ENCODE measurements at places on chromosomes 7 and 10. TPM values are rescaled to one million over a fixed set of nuclear protein-coding genes. Genes with fewer than 3 reads are reported as not detected.

DNA sequence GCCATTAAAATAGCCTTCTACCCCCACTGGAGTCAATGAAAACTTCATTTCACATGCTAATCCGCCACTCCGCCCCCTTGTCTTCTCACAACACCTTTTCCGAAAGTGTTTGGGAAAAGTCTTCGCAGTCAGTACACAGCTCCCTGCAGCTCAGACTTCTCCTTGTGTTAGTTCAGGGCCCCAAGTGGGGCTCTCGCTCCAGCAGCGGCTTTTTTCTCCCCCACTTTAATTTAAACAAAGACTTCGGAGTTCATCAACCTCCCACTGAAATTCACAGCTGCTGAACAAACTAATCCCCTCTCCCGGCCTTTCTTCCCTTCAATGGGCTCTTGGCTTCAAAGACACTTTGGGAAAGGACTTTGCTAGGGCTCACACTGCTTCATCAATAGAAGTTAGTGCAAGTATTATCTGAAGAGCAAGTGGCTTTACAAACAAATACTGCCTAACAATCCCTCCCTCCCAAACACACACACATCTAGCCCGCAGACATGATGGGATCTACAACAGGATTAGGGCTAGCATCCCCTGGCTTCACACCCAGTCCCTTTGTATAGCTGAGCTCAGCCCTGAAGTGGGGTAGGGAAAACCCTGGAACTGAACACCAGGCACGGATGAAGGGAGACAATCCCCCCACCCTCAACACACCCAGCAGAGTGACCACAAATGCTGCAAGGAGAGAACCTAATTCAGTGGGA lies 23.1 kb downstream of the WNT8B start:
- no peak for DNase-seq

GRCh38 chr7:47511699-47512370 lies 70.1 kb downstream of the TNS3 start:
- no peak for DNase-seq

GRCh38 chr7:81926154-81926553 lies 156.3 kb upstream of the HGF start:
- no peak for DNase-seq

- DNase-seq, result no peak
Observed at GRCh38 chr10:84065804-84066601, 73.3 kb upstream of the GHITM start.

DNA sequence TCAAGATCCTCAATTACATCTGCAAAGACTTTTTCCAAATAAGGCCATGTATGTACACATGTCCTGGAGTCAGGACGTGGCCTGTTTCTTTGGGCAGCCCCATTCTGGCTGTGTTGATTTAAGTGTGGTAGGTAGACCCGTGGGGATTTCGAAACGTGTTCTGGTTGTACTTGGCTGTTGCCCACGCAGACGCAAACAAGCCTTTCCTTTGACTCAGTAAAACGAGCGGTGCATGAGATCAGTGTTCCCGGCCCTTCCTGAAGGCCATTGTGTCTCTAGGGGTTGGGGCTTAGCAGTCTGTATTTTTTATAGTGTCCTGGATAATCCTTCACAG lies 64.8 kb upstream of the DNAJB6 start:
- DNase-seq, result peak; percentile 79

DNA sequence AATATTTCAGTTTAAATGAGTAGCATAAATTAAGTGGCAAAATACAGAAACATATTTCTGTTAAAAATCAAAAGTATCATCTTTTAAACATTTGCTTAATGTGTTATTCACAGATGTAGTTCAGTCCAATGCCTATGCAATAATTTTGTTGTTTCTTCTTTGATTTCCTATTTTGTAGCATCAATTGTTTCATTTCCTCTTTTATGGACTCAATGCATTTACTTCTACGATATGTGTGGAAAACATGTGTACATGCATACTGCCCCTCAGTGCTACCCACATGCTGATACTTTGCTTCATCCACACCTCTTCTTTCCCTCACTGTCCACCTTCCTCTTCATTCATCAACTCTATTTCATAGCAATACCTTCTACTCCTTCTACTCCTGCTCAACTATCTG lies 108.1 kb downstream of the PTN start:
- no peak for DNase-seq

- DNase-seq, result no peak
Observed at GRCh38 chr7:101201695-101202602, 1.1 kb upstream of the MOGAT3 start.

DNA sequence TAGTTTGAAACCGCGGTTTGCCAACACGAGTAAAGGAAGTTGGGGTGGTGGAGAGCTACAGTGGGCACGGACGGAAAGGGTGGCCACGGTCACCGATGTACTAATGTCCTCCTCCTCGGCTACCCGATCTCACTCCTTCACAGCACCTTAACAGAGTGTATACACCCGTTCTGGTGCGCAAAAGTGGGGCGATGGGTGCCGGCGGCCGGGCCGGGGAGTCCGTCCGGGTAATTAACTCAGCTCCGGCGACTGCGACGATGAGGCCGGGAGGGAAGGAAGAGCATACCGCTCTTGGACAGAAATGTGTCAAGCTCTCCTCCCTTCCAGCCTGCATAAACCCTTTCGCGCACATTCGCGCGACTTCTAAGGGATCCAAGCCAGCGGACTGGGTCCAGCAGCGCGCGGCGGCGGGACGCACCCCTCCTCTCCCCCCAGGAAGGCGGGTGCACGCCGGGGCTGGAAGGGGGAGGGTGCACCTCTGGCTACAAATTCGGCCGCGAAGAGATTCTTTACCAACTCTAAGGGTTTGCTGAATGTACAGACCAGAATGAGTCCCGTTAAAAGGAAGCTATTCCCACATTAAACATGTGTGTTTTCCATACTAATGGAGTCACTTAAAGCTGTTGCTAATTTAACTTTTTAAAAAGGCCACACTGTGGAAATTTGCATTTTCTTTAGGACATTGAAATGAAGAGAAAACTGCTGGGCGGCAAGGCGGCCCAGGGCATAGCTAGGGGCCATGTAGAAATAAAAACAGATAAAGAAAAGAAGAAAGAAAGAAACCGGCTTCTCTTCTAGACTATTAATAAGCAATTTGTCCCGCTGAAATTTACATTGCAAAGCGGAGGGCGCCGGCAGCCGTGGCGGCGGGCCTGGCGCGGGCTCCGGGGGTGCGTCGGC lies 6.6 kb upstream of the EBF3 start:
- no peak for DNase-seq

DNA sequence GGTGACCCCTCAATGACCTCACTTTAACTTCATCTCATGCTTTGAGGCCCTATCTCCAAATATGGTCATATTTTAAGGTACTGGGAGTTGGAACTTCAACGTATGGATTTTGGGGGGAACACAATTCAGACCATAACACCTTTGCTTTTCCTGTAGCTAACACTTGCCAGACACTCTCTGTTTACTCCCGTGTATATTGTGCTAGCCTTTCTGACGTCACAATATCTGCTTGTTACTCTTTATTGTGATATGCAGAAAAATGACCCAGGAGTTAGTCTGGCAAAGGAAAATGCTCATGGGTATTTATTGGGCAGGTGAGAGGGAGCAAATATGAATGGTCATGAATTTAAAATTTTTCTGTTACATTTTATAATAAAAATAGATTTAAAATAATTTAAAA lies 45.7 kb upstream of the KCND2 start:
- DNase-seq, result no peak

DNA sequence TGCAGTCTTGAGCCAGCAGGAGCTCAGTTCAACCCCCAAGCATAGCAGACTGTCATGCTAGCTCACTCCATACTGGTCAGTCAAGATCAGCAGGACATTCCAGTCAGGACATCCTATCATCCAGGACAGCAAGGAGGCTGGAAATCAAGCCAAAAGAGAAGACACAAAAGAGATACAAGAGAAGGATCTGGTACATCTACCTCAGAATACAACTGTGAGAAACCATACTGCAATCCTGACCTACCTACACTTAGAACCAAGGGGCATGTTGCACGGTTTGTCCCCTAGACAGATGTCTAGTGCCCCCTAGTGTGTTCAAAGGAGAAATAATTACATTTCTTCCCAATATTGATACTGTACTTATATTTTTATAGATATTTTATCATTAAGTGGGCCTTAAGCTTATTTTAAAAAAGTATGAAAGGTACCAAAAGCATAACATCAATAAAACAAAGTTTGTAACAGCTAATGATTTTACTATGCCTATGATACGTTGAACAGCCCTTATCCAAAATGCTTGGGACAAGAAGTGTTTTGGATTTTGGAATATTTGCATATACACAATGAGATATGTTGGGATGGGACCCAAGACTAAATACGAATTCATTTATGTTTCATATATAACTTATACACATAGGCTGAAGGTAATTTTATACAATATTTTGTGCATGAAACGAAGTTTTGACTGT lies 26.7 kb downstream of the ERCC6 start:
- DNase-seq, result no peak

DNA sequence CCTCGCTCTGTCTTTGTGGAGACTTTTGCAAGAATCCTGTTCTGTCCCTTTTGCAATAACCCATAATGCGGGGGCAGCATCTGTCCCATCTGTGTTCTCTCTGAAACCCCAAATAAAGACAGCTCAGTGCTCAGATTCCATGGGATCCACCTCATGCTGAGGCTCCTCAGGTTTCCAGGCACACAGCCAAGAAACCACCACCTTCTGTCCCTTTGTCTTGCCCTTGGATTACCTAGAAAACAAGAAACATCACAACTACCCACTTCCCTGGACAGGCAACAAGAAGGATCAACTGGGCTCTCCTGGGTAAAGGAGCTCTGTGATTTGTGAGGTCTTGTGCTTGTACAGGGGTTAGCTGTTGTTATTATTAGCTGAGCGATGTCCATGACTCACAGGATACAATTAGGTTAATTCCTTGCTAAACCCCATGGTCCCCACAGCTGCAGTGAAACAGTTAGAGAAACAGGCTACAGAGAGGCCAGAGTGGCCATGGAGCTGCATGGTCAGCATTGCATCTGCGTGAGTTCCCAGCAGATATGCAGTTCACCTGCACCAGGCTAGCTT lies 50.2 kb downstream of the CXCL12 start:
- no peak for DNase-seq

DNA sequence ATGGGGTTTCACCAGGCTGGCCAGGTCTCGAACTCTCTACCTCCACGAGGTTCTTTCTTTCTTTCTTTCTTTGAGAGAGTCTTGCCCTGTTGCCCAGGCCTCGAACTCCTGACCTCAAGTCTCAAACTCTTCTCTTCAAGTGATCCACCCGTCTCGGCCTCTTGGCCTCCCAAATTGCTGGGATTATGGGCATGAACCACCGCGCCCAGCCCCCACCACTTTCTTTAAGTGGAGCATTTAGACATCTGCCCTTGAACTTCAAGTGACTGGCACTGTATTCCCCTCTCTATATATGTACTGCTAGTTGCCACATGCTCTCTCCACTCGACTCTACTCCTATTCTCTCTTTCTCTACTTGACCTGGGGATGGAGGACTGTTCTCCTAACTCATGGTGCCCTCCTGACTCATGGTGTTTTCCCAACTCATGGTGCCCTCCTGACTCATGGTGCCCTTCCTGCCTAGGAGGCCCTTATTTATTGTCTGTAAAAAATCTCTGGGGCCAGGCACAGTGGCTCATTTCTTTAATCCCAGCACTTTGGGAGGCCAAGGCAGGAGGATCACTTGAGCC lies 19.3 kb upstream of the ACHE start:
- no peak for DNase-seq

DNA sequence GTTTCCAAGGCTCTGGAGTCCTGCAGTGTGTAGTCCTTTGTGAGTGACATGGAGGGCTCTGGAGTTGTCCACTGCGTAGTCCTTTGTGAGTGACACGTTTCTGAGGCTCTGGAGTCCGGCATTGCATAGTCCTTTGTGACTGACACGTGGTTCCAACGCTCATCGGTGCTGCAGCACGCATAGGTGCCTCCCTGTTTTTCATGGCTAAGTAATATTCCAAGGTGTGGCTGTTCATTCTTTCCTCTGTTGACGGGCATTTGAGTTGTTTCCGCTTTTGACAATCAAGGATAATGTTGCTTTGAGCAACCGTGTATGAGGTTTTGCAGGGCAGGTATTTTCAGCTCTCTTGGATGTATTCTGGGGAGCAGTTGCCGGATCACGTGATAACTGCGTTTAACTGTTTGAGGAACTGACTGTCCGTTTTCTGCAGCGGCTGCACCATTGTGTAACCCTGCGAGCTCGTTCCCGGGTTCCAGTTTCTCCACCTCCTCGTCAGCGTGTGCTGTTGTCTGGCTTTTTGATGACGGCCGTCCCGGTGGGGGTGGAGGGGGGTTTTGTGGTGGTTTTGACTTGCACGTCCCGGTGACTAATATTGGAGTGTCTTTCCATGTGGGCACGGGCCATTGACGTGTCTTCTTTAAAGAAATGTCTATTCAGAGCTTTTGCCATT lies 21.1 kb downstream of the FAM20C start:
- DNase-seq, result no peak

GRCh38 chr7:94216944-94217461 lies 177.7 kb upstream of the COL1A2 start:
- DNase-seq, result no peak

TMEM254 gene
- 13.6 TPM for total RNA-seq

PIK3AP1 gene
- 13.8 TPM for total RNA-seq

LRRC18 gene
- total RNA-seq, result not detected

OLAH gene
- 2.1 TPM for total RNA-seq

Data from sciatic nerve (tissue), 2 donors.